ENCODE measurements at places on chromosomes 11 and 22.

GRCh38 chr22:27492566-27493201, 308.9 kb downstream of the MN1 start:
- DNase-seq: no peak

DNA sequence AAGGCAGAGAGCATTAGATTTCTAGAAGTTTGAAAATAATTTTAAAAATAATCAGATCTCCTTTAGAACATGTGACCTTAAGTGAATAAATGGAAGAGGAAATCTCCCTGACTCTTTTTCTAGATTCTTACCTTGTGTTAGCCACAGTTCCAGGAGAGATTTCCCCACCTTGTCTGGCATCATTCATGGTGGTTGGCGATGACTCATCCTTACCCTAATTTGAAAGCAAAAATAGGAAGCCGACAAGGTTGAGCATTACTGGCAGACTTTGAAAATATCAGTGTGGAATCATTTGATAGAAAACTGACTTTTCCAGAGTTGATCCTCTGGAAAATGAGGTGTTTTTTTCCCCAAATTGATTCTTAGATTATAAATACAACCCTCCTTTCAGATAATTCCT, 48.1 kb downstream of the CNTN5 start:
- no peak for DNase-seq

GRCh38 chr22:39239561-39240423, 5.0 kb downstream of the PDGFB start:
- DNase-seq: peak; percentile 73

GRCh38 chr11:82557274-82557673, 176.4 kb downstream of the FAM181B start:
- no peak for DNase-seq

DNA sequence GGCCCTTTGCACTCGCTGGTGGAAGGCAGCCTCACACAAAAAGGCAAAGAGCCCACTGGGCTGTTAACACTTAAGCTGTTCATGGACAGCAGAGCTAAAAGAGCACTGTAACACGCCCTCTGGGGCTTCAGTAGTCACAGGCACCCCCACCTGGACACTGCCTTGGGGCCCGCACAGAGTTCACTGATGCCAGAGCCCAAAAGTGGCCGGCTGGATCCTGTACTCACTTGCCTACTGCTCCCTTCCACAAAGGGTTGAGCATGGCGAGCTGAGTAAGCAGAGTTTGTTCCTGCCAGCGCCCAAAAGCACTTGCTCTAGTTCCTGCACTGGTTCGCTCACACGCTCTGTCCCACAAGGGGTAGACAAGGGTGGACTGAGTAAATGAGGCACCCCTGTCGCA, 78.8 kb downstream of the RELT start:
- no peak for DNase-seq

DNA sequence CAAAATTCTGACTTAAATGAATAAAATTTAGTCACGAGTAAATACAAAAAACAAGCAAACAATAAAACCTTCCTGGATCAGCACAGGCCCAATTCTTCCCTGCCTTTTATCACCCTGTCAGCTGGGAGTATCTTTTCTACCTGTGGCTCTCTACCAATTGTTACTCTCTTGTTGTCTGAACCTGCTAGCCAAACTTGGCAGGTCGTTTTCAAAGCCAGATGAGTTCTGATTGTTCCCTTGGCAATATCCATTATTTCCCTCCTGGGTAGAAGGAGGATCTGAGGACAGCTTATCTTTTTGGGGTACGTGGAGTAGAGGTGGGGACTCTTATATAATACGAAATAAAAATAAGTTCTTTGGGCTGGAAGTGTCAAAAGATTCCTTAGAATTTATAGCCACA, 40.2 kb downstream of the SNX19 start:
- DNase-seq: no peak

DNA sequence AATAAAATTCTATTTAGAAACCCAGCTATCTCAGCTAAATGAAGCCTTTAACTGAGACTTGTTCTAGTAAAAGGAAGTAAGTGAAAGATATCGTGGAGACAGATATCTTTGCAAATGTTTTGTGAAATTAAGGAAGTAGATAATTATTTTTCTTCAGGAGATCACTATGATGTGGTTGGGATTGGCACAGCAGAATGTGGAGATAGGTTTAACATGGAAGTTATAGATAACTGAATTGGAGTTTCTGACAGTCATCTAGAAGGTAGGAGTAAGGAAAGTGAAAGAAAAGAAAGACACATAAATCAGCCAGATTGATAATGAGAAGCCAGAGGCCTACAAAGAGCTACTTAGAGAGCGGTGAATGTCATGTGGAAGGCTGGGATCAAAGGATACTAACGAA, 4.7 kb upstream of the CASP5 start:
- no peak for DNase-seq

DNA sequence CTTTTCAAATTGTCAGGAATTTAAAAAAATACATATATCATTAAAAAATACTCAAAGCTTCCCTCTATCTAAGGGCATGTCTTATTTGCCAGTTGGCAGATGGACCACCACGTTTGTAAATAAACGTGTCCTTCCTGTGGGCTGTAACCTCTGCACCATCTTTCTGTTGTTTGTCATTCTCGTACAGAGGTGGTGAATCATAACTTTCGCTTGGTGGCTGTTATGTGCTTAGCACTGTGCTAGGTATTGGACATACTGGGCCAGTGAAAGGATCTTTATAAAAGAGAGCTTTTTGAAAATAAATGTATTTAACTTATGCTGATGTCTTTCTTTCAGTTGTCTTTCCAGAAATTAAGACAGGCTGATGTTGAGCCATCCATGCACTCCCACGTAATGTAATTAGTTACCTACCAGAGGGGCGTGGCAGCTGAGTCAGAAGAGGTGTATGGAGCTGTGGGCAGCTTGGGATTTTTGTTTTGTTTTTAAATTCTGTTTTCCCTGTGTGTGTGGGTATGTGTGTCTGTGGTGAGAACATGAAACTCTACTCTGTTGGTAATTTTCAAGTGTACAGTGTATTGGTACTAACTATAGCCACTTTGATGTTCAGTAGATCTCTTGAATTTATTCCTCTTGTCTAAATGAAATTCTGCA, 62.7 kb downstream of the TECTA start:
- no peak for DNase-seq

DNA sequence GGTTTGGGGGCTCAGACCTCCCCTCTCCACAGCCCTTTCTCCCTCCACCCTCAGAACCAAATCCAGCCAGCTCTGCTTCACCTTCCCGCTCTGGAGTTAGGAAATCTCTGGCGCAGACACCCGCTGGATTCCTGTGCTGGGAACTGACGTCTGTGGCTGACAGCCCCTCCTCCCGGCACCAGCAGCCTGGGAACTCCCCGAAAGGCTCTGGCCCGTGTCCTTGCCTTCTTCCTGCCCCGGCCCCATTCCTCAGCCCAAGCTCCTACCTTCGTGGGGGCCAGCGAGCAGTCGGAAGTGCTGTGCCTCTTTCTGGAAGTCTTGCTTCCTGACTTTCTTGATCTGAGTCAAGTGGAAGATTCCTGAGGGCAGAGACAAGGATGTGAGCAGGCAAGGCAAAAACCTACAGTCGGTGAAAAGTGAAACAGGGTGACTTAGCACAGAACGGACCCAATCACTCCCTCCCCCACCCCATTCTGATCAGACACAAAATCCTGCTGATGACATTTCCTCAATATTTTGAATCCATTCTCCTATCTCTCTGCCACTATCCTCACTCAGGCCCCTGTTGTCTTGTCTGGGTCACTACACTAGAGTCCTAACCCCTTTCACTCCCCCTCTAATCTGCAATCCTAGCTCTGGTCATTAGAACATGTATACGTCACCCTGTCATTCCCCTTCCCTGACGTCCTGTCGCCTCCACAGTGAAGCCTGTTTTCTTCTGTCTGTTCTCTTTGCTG, 34.1 kb downstream of the CHRDL2 start:
- DNase-seq: no peak

GRCh38 chr11:134397304-134398078, 14.6 kb downstream of the B3GAT1 start:
- no peak for DNase-seq

GRCh38 chr11:61694946-61695706, 14.9 kb downstream of the DAGLA start:
- DNase-seq: peak; percentile 76

GRCh38 chr11:41483956-41484355, 24.5 kb upstream of the LRRC4C start:
- DNase-seq: no peak

DNA sequence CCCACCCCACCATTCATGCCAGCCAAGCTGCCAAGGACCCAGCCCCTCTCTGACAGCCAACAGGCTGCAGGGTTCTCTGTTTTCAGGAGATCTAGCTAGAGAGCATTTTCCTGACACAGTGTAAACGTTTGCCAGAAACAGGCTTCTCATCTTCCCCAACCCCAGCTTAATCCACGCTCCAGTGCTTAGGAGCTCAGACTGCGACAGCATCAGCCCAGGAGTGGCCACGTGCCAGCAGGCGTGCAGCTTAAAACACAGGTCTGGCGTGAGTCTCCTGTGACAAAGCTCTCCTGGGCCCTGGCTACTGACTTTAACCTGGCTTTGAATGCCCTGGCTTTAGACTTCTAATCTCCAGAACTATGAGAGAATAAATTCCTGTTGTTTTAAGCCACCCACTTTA, 66.6 kb downstream of the GALNT18 start:
- DNase-seq: peak; percentile 41

- DNase-seq: no peak
Measured at GRCh38 chr11:67486481-67487195, 3.8 kb downstream of the AIP start.

GRCh38 chr11:123473941-123474677, 44.0 kb downstream of the GRAMD1B start:
- DNase-seq: no peak

GRCh38 chr11:120780239-120780638, 243.7 kb upstream of the TBCEL start:
- no peak for DNase-seq

DNA sequence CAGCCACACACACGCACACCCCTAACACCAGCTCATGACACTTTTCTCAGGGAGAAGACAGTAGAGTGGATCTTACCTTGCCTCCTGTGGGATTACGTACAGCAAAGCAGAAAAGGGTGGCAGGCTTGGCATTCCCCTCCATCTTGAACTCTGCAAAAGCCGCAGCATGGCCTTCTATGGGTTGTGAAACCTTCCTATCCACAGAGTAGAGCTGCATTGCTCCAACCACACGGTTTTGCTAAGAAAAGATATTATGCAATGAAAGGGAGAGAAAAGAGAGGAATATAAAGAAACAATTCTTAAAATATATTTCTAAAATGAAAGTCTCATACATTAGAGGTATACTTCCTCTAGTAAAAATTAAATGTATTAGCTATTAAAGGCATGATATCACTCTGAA, 48.8 kb downstream of the CLTCL1 start:
- DNase-seq: no peak

- peak; percentile 23 for DNase-seq
Measured at GRCh38 chr22:20198557-20199319, 47.9 kb upstream of the CCDC188 start.

DNA sequence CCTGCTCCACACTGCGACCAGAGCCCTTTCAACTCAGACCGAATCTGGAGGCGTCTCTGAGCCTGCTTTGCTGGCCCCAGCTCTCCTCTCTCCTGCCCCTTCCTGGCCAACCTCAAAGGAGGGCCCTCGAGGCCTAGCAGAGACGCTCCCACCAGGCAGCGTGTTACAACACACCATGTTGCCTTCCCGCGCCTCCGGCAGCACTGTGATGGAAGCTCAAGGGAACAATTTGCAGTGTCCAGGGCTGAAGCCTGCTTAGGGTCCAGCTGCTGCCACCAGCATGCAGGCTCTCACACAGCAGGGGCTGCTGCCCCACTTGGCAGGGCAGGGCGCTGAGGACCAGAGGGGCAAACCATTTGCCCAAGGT, 18.4 kb downstream of the LINC01488 start:
- no peak for DNase-seq

GRCh38 chr22:33337524-33337923, 279.3 kb upstream of the SYN3 start:
- no peak for DNase-seq

- no peak for DNase-seq
Measured at GRCh38 chr11:93291898-93292297, 38.6 kb upstream of the DEUP1 start.

DNA sequence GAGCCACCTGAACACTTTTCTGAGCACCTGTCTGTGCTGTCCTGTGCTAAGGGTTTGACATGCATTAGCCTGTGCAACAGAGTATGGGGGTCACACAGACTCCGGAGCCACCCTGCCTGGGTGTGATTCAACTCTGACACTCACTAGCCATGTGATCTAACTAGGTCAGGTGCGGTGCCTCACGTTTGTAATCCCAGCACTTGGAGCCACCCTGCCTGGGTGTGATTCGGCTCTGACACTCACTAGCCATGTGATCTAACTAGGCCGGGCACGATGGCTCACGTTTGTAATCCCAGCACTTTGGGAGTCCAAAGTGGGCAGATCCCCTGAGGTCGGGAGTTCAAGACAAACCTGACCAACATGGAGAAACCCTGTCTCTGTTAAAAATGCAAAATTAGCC, 11.4 kb downstream of the UBE2L6 start:
- DNase-seq: no peak

DNA sequence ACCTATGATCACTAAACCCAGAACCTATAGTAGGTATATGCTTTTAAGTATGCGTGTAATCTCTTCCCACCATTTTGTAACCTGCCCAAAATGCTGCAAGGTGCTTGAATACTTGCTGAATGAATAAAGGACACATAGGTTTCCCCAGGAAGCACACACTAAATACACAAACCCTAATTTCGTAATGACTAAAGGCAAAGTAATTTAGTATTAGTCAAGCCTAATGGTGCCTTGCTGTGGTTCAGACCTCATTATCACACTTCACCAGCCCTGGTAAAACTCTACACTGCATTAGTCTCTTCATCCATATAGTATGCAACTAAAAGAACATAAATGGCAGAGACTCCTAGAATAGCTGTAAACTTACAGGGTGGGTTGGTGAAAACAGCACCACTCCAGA, 289.0 kb upstream of the PITPNB start:
- DNase-seq: no peak

DNA sequence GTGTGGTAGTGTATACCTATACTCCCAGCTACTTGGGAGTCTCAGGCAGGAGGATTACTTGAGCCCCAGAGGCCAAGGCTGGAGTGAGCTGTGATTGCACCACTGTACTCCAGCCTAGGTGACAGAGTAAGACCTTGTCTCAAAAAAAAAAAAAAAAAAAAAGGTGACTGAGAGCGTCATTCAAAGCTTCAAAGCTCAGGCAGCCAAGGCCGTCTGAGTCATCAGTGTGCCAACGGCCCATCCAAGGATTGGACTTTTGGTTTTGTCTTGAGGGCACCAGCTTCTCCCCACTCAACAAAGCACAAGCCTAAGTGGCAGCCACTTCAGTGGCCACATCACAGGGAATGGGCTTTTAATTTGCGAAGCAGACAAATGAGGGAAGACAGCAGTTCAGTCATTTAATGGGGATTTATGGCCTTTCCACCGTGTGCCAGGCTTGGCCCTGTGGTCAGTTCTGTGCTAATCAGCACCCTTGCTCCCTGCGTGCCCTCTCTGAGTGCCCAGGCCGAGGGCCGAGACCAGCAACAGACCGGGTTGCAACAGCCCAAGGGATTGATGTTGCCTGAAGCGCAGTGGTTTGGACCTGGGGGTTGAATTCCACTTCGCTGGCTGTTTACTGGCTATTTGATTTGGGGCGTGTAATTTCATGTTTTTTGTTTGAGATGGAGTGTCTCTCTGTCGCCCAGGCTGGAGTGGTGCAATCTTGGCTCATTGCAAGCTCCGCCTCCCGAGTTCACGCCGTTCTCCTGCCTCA, 30.2 kb upstream of the CRYBB3 start:
- no peak for DNase-seq

- no peak for DNase-seq
Measured at GRCh38 chr11:43515090-43515489, 156.4 kb downstream of the TTC17 start.

- no peak for DNase-seq
Measured at GRCh38 chr22:17243524-17243923, 24.3 kb upstream of the ADA2 start.
